ENCODE measurements at places on chromosomes 12 and 14.
A peak's percentile ranks its signal among the peaks of the same experiment; 100 is the strongest.

DNA sequence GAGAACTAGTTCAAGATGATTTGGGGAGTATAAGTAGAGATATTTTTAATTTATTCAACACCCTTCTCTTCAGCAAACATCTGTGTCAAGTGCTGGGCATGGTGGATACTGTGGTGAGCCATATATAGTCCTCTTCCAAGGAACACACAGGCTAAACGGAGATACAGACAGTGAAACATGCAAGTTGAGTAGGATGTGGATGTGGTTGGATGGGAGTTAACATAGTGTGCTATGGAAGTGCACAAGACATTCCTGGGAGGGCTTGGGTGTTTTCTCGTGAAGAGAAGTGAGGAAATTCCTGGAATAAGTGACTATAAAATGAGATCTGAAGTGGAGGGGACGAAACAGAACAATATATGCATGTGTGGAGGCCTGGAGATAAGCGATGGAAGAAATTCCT lies 181.1 kb upstream of the NPAS3 start:
- no peak for DNase-seq

- DNase-seq: no peak
Observed at GRCh38 chr12:51471111-51471864, 46.7 kb downstream of the SLC4A8 start.

DNA sequence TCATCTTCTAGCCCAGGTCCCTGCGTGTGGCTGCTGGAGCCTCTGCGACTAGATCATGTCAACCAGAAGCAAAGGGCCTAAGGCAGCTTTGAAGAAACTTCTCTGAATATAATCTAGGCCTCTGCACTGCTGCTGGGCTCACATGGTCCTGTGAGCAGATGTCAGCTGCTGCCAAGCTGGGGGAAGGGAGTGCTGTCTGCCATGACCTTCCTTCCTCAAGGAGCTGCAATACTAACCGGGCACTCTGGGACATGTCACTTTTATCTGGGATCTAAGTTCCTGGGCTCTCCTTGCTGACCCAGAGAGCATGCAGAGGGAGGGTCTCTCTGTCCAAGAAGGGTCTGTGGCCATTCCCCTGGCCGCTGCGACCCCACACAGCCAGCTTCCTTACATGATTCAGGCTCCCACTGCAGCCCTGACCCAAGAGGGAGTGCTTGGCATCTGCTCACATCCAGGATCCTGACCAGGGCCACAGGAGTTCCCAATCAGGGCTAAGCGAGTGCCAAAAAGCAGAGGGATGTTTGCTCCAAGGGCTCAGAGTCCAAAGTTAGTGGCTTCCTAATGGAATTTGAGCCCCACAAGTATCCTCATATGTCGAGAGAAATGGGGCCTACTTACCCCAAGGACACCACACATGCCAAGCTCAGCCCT lies 74.0 kb downstream of the PLEKHG3 start:
- DNase-seq: no peak

GRCh38 chr12:130847112-130847511 lies 8.1 kb upstream of the STX2 start:
- DNase-seq: no peak

DNA sequence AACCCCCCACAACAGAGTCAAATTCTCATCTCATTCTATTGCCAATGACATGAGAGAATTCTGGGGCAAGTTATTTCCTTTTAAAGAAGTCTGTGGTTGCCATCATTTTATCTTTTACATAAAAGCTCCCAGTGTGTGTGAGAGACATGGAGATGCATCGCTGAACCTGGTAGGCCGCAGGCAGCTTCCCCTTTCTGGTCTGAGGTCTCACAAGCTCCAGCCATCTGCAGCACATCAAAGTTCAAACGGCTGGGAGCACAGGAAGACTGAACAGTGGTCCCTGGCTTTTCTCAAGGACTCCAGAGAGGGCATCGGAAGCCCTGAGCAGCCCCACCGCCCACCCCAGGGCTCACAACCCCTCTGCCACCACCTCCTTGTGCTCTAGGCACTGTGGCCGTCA lies 141.7 kb downstream of the RIMBP2 start:
- no peak for DNase-seq

DNA sequence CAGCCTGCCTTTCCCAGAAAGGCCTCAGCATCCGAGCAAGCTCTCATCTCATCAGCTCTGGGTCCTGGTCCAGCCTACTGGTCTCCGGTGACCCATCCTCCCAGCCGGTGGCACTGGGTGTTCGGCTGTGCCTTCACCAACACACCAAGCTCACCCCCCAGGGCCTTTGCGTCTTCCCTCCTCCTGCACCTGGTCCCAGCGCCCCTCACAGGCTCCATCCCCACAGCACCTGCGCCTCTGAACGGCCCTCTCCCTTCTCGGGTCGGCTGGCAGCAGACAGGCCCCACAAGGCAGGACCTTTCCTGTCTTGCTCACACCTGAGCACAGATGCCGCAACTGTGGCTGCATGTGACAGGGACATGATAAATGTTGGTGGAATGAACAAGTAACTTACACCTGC lies 13.1 kb downstream of the P2RX2 start:
- DNase-seq: no peak

- DNase-seq: no peak
Observed at GRCh38 chr12:128687851-128688250, 135.9 kb downstream of the SLC15A4 start.

DNA sequence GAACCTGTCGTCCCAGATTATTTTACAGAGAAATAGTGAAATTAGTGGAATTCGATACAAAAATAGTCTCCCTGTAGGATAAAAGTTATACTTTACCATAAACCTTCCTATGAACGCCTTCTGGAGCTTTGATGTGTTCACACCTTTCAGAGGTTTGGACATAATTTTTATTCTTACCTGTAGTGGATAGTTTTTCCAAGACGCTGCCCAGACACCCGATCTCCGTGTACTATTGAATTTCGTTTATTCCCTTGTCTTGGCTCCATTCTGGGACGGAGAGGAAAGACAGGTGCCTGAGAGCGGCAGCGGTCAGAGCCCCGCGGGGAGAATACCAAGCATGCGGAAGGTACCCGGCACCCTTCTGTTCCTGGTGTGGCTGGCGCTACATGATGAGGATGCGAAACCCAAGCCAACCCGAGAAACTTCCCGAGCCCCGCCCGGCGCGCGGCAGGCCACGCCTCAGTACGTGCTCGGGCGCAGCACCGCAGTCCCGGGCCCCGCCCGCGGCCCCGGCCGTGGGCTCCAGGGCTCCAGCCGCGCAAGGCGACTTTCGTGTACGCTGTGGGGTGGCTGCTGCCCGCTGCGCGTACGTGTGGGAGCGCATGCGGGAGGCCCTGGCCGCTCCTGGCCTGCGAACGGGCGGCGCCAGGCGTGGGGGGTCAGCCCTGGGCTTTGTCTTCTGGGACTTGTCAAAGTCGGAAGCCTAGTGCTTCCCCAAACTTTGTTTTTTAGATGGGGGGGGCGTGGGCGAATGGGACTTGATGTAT lies 11.3 kb upstream of the SNAPC1 start:
- DNase-seq: peak; percentile 95

- peak; percentile 77 for DNase-seq
Observed at GRCh38 chr12:3313066-3313465, 177.9 kb upstream of the PRMT8 start.

DNA sequence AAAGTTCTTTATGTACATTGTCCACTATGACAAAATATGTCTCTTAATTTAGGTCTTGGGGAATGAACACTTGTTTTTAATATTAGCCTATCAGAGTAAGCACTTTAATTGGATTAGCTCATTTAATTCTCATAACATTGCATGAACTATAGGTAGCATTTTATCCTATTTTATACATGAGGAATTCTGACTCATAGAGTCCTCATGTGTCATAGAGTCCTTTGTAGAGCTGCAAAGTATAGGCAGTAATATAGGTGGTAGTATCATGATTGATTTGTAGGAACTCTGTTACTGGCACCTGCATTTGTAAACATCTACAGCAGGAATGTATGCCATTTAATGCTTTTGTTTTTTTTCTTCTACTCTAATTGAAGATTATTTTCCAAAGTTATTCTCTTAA lies 96.0 kb downstream of the GPHN start:
- DNase-seq: no peak

DNA sequence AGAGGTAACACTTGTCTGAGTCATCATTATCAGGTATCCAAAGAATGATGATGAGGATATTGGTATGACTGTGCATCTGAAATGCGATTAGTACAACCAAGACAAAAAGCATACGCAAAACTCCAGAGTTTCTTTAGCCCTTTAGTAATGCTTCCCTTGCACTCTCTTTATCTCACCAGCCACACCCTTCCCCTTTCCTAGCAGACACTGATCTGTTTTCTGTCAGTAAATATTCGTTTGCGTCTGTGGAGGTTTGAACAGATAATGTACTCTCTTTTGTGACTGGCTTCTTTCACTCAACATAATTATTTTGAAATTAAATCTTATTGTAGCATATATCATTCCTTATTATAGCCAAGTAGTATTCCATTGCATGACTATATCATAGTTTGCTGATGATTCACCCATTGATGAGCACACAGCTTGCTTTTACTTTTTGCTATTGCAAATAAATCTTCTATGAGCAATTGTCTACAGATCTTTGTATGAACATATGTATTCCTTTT lies 775.7 kb downstream of the SLC6A15 start:
- no peak for DNase-seq

- no peak for DNase-seq
Observed at GRCh38 chr12:109497675-109498074, 20.2 kb downstream of the UBE3B start.

GRCh38 chr12:60980558-60980957 lies 1279.6 kb upstream of the USP15 start:
- no peak for DNase-seq

DNA sequence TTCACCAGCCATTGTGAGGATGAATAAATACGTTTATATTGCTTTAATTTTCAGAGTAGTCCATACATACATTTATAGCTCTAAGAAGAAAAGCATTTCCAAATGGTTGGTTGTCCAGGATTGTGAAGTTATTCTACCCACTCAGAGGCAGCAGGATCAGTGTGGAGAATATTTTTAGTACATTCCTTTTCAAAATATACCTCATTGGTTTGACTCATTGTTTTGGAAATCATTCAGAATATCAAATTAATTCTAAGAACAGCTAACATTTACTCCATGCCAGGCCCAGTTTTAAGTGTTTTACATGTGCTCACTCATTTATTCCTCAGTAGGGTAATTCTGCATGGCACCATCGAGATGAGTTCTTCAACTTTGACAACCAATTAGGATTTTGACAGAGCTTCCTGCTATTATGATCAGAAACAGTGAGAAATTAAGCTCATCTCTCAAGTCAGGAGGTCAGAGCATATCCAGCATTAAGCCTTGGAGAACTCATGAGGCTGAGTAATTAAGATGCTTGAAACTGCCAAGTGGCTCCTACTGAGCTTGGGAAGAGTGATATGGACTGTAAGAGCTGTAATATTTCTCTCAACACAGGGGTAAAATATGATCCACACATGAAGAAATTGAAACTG lies 153.3 kb upstream of the CLEC14A start:
- no peak for DNase-seq

GRCh38 chr12:579420-580110 lies 83.7 kb downstream of the NINJ2 start:
- no peak for DNase-seq

- DNase-seq: no peak
Observed at GRCh38 chr12:6945613-6946012, 1.8 kb downstream of the C12orf57 start.

- no peak for DNase-seq
Observed at GRCh38 chr12:92732216-92732615, 29.4 kb downstream of the PLEKHG7 start.

DNA sequence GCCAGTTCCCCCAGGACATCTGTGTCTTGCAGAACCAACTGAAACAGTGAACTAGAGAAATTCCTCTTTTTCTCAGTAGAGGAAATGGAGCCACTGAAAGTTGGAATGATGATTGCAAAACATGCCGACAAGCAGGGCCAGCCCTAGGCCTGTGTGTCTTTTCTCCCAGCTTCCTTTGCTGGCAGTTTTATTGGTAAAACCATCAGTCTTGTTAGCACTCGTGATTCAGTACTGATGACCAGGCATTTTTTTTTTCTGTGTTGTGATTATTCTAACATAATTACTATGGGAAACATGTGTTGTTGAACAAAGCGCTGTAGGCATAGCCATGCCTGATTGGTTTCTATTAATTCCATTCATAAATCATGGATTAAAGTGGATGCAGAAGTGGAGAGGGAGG lies 620.7 kb downstream of the AACS start:
- no peak for DNase-seq

DNA sequence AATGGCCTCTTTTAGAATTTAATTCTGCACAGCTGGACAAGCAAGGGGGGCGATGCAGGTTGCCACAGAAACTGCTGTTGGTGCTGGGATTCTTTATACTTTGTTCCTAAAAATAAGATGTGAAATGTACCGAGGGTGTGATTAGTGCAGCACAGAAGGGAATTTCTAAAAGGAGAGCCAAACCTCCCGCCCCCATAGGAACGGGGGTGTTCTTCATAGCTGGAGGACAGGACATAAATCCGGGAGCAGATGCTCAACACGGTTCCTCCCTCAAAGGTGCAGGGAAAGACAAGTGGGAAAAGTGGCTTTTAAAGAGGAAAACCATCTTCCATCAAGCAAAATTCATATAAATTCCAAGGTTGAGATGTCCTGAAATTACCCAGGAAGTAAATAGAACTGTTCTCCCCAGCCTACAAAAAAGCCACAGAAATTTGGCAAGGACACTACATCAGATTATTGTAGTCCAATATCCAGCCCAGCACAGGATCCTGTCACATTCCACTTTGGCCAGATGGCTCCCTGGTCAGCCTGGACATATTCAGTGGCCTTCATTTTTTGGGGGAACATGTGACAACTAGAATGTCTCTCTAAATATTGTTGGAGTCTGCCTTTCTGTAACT lies 51.4 kb upstream of the TMX1 start:
- DNase-seq: no peak

- DNase-seq: no peak
Observed at GRCh38 chr12:120822832-120823503, 81.2 kb downstream of the SPPL3 start.

DNA sequence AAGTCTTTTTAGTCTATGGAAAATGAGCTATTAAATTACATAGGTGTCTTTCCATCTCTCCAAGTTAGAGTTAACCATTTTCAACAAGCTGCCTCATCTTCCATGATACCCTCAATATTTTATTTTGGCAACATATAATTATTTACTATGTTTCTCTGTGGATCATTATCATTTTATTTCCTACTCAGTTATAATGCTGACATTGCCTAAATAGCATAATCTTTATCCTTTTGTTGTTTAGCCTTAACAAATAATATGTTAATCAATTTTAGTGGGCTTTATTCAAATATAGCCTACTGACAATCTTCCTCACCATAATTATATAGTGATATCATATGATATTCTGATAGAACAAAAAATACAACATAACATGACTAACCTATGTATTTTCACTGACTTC lies 1044.8 kb upstream of the FOXG1 start:
- DNase-seq: no peak
